ENCODE measurements at places on chromosomes 13 and 19.
A peak's percentile ranks its signal among the peaks of the same experiment; 100 is the strongest.

GRCh38 chr19:43624933-43625332, 5.5 kb upstream of the ZNF428 start:
- peak; percentile 84 for DNase-seq

DNA sequence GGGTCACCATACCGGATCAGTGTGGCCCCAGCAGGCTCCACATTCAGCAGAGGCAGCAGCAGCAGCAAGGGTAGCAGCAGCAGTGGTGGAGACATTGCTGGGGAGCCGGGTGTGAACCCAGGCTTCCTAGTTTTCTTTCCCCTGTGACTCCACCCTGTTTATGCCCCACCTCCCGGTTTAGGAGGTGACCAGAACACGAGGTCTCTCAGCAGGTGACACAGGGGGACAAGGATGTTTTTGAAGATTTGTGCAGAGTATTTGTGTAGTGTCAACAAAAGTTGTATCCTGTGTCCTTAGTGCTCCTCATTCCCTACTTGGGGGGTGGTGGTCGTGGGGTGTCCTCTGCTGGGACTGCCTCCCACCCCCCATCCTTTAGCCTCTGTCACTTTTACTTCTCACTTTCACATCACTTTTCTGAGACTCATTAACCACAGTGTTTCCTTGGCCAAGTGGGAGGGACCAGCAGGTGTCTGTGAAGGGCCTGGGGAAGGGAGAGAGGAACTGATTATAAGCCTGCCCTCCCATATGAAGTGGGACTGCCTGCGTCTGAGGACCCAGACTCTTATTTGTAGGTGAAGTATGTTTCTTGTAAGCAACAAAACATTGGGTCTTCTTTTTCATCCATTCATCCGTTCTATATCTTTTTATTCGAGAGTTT, 15.6 kb upstream of the KCNC3 start:
- DNase-seq: no peak

- no peak for DNase-seq
Observed at GRCh38 chr19:37329686-37330085, 41.2 kb upstream of the ZNF527 start.

GRCh38 chr19:44282846-44283245, 22.0 kb downstream of the ZNF235 start:
- no peak for DNase-seq

DNA sequence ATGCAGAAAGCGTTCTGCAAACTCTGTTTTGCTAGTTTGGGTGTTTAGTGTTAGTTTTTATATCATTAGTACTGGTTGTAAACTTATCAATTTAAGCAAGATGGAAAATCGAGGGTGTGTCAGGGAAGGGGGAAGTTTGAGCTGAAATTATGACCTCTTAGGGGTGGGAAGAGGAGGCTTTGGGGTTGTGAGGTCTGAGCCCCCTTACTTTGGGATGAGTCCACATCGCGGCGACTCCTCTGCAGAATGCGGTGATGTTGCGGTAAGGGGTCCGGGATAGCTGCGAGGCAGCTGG, 743 bp upstream of the NDUFS7 start:
- no peak for DNase-seq

GRCh38 chr19:4379383-4380253, 20.7 kb downstream of the SH3GL1 start:
- DNase-seq: no peak

DNA sequence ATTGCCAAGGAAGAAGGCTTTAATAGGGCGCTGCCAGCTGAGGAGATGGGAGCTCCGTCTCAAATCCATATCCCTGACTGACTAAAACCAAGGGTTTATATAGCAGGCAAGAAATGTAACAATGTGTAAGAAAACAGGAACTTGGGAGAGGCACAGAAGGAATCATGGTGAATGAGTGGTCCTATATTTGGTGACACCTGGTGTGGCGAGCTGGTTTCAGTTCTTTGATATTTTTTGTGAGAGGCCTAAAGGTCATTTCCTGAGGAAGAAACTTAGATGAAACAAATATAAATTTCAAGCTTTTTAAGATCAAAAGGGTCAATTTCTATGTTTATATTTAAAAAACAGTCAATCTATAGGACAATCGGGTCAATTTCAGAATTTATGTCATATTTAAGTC, 826.3 kb downstream of the SLITRK6 start:
- DNase-seq: no peak

- no peak for DNase-seq
Observed at GRCh38 chr13:43986421-43986981, 106.8 kb downstream of the LACC1 start.

DNA sequence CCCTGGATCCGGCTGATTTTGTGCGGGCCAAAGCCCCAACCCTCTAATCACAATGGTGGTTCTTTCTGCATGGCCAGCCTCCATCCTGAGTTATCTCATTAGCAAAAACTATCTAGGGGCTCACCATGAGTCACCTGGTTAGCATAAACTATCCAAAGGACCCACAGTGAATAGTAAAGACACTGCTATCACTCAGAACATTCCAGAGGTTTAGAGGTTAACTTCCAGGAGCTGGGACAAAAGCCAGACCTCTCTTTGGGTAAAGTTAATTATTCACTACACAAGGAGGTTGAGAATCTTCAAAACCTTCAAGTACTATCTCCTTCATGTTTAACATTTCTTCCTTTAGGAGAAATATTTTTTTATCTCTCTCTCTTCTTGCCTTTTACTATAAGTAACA, 18.8 kb upstream of the PPP5C start:
- DNase-seq: no peak

GRCh38 chr13:70755456-70755855, 647.2 kb upstream of the KLHL1 start:
- no peak for DNase-seq

GRCh38 chr13:73618275-73618865, 515.8 kb downstream of the KLF12 start:
- DNase-seq: no peak

DNA sequence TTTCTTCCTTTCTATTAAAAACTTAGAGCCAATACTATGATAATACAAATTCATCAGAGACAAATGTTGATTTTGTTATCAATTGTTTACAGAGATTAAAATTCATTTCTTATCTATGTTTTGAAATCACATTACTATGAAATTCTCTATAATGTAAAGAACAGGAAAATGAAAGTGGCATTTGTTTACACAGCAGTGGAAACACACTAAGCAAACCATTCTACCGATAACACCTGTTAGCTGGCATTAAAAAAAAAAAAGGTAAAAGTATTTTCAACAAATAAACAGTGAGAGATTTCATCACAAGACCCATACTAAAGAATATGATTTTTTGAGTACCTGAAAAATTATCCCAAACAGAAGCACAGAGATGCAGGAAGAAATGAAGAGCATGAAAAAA, 4.8 kb upstream of the CCDC70 start:
- no peak for DNase-seq

DNA sequence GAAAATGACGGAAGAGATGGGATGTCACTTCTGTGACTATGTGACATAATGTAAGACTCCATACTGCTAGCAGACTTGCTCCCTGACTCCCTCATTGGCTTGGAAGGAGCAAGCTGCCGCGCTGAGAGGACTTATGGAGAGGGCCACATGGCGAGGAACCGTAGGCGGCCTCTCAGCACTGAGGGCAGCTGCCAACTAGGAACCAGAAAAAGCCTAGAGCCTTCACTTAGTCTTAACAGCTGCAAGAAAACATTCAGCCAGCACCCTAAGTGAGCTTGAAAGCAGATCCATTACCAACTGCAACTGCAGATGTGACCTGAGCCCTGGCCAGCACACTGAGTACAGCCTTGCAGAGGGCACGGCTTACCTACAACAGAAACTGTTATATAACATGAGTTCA, 33.9 kb downstream of the USP12 start:
- no peak for DNase-seq

- no peak for DNase-seq
Observed at GRCh38 chr13:28375250-28375930, 119.5 kb downstream of the FLT1 start.

Data from CD4-positive, alpha-beta T cell treated with Interleukin-6 at 100 ng/mL for 8 hours (primary cell).